Fibroblast of skin of left biceps (primary cell): ENCODE measurements at places on chromosomes 16 and 17.

- DNase-seq = no peak
These were observed 44.9 kb downstream of the TMEM235 start for GRCh38 chr17:78276098-78276887.

DNA sequence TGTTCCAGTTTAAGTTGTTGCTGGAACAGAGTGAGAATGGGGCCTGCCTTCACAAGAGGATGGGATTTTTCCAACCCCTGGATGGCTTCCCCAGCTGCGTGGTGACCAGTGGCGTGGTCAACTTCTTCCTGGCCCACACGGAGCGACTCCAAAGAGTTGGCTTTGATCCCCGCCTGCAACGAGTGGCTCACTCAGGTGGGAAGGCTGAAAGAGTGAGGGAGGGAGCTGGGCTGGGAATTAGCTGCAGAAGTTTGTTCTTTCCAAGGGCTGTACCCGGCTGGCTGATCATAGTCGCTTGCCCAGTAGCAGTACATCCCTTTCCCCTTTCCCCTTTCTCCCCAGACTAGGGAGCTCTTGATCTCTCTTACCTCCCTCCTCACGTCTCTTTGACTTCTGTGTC, 36.1 kb downstream of the B4GALNT2 start:
- DNase-seq = no peak

- DNase-seq = no peak
These were observed 11.3 kb upstream of the DHRS7C start for GRCh38 chr17:9802697-9803096.

DNA sequence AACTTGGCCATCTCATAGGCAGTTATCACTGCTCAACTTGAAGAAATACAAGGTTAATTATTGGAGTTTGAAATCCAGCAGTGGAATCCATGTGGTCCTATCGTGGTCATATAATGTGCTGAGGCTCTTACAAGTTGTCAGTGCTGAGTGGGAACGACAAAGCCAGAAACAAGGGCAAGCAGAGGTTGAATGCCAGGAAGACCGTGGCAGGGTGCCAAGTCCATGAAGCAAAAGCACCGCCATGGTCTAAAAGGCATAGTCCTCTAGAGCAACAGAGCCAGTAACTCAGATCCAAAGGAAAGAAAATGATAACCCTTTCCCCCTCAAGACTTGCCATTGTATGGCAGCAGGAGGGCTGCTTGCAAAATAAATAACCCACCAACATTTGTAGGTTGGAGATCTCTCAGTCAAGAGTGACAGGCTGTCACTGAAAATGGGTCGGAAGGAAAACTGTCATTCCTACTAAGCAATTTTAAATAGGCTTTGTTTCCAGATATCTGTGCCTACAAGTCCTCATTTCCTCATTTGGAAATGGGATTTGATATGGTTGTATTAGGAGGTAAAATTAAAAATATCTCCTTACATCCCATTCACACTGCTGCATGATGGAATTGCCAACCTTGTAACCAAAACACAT, 36.4 kb upstream of the HSBP1 start:
- no peak for DNase-seq
